ENCODE measurements at places on chromosomes 2 and 18. TPM values are rescaled to one million over a fixed set of nuclear protein-coding genes. Genes with fewer than 3 reads are reported as not detected.
A peak's percentile ranks its signal among the peaks of the same experiment; 100 is the strongest.

- no peak for DNase-seq
Observed at GRCh38 chr2:64941143-64941542, 48.1 kb upstream of the SLC1A4 start.

DNA sequence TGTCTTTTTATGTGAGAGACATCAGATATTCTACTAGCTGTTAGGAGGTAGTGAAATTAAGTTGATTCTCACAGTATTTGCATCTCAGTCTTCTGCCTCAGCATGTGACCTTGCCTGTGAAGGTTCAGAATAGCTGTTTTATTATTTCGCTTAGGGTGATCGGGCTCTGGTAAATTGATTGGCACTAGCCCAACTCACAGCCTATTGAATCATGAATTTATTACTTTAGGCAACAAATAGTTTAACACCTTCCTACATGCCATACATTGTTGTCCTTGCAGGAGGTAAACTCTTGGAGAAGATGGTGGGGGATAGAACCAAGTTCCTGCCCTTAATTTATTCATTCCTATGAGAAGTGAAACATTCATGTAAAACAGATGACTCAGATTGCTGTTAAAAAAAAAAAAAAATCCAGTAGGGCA, 101.9 kb downstream of the GPD2 start:
- peak; percentile 55 for DNase-seq

DNA sequence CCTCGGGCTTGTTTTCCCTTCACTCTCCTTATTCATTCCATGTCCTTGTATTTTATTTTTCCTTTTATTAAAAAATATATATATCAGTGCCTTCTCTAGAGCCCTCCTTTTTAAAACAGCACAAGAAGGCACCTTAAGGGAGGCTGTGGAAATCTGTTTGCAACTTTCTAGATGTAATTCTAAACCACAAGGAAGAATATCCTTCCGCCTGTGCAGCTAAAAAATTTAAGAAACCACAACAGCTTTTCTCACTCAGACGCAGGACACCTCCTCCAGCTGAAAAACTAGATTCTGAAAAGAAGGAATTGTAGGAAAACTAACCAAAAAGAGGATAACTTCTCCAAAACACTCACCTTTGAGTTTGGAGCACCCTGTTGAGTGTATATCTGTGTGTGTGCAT, 142.2 kb downstream of the BCL11A start:
- no peak for DNase-seq

DNA sequence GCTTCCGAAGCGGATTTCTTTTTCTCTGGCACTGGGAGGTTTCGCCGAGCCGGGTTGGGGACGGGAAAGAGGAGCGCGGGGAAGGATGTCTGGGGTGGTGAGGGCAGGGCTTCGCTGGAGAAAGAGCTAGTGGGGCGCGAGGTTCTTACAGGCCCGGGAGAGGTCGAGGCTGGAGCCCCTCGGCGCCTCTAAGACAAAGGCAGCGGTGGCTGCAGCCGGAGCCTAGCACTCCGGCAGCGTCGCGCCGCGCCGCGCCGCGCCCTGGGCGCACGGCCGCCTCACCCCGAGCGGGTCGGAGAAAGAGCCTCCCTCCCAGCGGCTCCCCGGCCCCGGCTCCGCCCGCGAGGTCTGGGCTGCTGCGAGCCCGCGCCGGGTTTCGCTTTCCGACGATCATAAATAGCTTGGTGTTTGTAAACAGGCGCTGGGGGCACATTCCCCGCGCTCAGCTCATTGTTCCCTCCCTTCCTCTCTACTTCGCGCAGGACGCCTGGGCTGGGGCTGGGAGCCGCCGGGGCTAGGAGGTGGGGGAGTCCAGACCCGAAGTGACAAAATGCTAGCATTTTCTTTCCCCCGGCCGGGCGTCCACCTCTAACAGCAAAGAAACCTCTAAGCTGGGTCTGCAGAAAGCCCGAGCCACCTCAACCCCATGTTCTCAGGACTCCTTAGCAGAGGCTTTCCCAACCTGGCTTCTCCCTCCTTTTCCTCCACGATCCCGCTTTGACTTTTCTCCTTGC, 813 bp upstream of the MEIS1 start:
- DNase-seq: peak; percentile 34

GRCh38 chr18:66630831-66631230, 26.9 kb upstream of the CDH19 start:
- no peak for DNase-seq

The VIT gene
- not detected for polyA plus RNA-seq

The GRB14 gene
- not detected for polyA plus RNA-seq

The LAMA1 gene
- polyA plus RNA-seq: not detected

The SKA1 gene
- 0.82 TPM for polyA plus RNA-seq

The ITGB6 gene
- not detected for polyA plus RNA-seq

The UGP2 gene
- 25.5 TPM for polyA plus RNA-seq

The CARF gene
- polyA plus RNA-seq: 10.1 TPM

The BOLL gene
- polyA plus RNA-seq: not detected

The C2orf74 gene
- 11.1 TPM for polyA plus RNA-seq

Measured in B cell (primary cell).